Kidney epithelial cell (primary cell): ENCODE measurements at places on chromosomes 4 and X. TPM values are rescaled to one million over a fixed set of nuclear protein-coding genes. Genes with fewer than 3 reads are reported as not detected.

Gene ARHGAP24
- 6.5 and 9.6 TPM in 2 replicates for total RNA-seq

Gene SYTL5
- 0.08 TPM in 1 of 2 replicates, not detected in the other for total RNA-seq

Gene FGB
- total RNA-seq = 1.5 and 3.7 TPM in 2 replicates

Gene BMX
- not detected in 2 replicates for total RNA-seq

Gene TEX13C
- not detected in 2 replicates for total RNA-seq

Gene KLKB1
- total RNA-seq = 0.58 TPM in 1 of 2 replicates, not detected in the other

Gene CYTL1
- total RNA-seq = 8.2 and 9.4 TPM in 2 replicates

Gene FHDC1
- 3.1 and 3.7 TPM in 2 replicates for total RNA-seq

Gene ARX
- not detected in 2 replicates for total RNA-seq

Gene MAP7D2
- 2.0 and 2.1 TPM in 2 replicates for total RNA-seq

Gene UNC5C
- total RNA-seq = 2.6 and 2.8 TPM in 2 replicates

DNA sequence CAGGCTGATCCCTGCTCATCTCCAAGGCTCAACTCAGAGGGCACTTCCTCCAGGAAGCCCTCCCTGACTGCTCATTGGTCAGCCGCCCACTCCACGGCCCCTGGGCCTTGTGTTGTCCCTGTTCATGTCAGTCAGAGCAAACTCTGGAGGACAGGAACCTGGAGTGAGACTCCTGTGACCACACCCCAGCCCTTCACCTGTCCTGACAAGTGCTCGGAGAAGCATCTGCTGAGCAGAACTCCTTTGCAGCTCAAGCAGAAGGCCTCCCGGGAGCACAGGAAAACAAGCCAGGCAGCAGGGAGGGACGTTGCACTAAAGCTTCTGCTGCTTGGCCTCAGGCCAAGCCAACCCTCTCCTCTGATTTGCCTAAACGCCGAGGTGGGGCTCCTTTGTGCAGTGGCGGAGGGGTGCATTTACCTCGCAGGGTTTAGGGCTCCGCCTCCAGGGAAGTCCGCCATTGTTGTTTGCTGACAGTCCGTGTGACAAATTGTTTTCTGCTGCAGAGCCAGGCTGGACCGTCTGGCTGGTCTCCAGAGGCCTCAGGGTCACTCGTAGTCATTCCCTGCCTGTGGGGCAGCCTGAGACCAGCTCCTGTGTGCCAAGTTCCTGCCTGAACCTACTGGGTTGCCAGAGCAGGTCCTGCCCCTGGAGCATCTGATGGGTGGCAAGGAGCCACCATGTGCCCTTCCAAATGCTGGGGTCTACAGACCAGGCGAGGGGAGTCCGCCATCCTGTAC is 61.8 kb downstream of the C4orf50 start:
- no peak for DNase-seq

DNA sequence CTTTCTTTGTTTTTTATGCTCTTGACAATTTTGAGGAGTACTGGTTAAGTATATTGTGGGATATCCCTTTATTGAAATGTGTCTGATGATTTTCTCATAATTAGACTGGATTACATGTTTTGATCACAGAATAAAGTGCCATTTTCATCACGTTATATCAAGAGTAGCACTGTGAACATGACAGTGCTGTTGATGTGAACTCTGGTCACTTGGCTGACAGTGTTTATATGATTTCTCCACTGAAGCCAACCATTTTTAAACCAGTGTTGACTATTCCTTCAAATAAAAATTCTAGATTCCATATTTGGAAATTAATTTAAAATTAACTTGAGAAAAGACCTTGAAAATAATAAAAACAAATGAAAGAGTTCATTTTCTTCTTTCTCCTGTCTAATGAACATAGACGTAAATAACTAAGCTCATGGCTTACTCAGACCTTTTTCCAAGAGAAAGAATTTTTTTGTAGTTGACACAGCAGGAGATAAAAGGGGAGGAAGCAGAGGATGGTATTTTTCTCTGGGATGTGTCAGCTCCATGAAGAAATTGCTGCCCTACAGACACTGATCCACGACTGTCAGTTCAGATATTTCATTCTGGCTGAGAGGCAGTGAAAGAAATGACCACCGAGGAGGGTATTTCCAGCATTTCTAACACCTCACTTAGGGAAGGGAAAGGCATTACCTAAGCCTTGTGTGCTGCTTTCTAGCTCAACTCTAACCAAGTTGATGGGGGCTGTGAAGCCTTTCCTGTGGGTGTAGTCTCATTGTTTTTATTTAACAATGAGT is 150.9 kb upstream of the ANK2 start:
- DNase-seq = peak; percentile 39

GRCh38 chr4:143382596-143382995 is 45.9 kb downstream of the GAB1 start:
- DNase-seq = no peak

GRCh38 chr4:177789610-177790009 is 347.4 kb upstream of the AGA start:
- DNase-seq = no peak

DNA sequence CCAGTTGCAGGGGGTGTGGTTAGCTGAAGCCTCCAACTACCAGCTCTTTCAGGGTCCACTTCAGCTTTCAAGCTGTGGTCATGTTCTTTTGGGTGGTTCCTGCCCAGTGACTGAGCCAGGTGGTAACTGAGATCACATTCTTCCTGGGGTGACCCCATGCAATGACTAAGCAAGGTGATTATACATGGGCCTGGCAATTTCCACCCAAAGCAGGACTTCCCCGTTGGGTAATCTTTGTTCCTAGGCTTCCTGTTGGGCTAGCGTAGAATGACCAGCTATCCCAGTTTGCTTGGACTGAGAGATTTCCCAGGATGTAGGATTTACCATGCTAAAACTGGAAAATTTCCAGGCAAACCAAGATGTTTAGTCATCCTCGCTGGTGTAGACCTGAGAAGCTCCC is 18.4 kb upstream of the MAGEB17 start:
- DNase-seq = peak; percentile 10

- no peak for DNase-seq
These were observed 11.0 kb downstream of the FAT1 start for GRCh38 chr4:186712690-186713089.

DNA sequence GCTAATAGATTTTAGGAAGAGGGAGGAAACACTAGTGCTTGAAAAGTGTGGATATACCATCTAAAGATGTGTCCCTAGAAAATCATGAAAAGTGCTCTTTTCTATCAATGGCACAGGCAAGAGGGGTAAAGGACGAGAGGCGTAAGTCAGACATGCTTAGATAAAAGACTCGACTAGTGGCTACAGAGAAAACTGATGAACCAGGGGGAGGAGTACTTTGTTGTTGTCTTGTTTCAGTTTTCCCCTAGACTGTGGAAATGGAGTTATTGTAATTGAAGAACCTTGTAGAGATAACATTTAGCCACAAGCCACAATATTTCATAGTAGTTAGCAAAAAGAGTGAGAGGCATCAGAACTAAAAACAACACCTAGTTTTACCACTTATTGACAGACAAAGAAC is 21.4 kb downstream of the GALNTL6 start:
- no peak for DNase-seq

DNA sequence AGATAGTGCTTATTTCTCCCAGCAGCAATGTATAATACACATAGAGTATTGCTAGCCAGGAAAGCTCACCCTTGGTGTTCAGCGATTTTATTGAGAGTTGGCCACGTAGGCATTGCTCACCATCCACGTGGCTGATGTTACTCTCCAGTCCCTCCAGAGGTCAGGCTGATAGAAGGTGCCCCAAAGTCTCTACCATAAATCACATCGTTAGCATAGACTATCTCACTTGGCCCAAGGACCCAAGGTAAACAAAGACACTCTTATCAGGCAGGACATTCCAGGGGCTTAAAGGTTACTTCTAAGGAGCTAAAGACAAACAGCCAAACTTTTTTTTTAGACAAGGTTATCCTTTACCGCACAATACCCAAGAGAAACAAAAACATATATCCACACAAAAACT is 30.3 kb upstream of the RGN start:
- no peak for DNase-seq

DNA sequence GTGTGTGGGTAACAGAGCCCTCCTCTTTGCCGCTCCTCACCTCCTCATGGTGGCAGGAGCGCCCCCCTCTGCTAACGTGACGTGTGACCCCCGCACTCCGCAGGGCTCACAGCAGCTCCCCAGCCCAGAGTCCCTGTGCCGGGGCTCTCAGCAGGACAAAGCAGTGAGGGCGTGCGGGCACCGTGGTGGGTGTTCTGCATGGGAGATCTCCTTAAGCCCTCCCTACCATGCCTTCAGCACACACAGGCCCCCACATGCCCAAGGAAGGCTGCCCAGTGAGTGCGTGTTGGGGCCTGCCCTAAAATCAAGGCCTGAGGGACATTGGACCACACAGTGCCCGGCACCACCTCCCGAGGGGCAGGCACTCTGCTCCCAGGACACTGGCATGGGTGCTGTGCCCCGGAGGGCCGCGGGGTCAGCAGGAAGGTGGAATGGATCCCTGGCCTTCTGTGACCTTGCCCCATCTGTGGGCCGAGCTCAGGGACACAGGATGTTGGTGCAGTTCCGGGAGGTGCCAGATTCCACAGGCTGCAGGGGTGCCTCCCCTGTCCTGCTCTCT is 10.1 kb downstream of the PSAPL1 start:
- DNase-seq = no peak

DNA sequence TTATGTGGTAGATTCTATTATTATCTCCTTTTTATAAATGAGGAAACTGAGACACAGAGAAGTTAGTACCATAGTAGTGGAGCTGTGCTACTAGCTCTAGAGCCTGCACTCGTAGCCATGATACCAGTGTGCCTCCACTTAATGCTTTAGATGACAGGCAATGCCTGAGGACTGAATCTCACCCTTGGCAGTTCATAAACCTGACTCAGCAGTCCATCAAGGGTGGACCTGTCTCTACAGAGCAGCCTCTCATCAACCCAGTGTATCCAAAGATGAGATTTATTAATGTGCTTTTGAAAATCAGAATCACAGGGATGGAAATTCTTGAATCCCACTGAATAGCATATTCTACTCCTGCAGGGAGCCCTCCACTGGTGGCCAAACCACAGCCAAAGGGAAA is 483.2 kb upstream of the DIPK2B start:
- no peak for DNase-seq

- DNase-seq = peak; percentile 1
These were observed 37.0 kb upstream of the ZBTB33 start for GRCh38 chrX:120213438-120214265.

- DNase-seq = no peak
These were observed 11.0 kb upstream of the FGG start for GRCh38 chr4:154623436-154623835.

DNA sequence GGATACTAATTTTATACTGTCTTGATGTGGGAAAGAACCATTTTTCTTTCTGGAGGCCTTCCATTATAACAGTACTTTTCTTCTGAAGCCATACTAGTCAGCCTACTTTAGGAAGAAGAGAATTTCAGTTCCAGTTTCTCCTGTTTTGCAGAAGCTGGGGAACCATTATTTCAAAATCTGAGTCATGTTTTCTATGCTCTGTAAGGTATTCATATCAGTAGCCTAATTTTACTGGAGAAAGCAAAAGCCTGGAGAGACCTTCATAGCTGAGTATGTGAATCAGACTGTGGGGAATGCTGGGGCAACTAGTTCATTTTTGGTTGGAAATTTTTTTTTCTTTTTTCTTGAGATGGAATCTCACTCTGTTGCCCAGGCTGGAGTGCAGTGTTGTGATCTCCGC is 22.4 kb downstream of the AFF1 start:
- no peak for DNase-seq

- no peak for DNase-seq
These were observed 22.7 kb downstream of the MAP9 start for GRCh38 chr4:155353923-155354540.

DNA sequence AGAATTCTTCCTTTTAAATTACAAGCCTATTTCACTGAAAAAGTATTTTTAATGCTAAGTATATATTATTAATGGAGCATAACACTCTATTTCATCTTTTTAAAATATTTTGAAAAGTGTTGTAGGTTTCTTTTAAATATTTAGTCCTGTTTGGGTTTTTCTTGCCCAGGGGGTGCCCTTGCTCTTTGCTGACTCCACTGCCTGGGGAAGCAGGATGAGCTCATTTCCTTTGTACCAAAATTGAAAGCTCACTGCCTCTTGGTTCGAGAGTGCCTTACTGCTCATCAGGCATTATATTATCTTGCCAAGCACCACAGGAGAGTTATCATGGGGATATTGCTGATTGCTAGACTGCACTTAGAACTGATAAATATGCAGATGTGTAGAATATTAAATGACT is 819.2 kb downstream of the PCDH18 start:
- DNase-seq = no peak

DNA sequence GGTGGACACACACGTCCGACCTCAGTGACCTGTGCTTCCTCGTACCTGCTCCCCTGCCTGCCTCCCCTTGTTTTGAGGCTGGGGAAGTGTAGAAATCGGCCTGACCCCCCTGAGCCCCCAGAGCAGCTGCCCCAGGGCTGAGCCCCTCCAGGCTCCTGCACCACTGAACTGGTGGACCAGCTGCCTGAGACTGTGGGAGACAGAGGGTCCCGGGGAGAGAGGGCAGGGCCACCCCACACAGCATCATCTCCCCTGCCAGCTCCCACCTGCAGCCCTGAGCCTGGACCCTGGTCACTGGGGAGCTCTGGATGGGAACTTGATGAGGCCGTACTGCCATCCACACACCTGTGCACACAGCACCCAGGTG is 15.0 kb upstream of the NAT8L start:
- no peak for DNase-seq

- no peak for DNase-seq
These were observed 24.0 kb downstream of the TAB3 start for GRCh38 chrX:30865015-30865414.

DNA sequence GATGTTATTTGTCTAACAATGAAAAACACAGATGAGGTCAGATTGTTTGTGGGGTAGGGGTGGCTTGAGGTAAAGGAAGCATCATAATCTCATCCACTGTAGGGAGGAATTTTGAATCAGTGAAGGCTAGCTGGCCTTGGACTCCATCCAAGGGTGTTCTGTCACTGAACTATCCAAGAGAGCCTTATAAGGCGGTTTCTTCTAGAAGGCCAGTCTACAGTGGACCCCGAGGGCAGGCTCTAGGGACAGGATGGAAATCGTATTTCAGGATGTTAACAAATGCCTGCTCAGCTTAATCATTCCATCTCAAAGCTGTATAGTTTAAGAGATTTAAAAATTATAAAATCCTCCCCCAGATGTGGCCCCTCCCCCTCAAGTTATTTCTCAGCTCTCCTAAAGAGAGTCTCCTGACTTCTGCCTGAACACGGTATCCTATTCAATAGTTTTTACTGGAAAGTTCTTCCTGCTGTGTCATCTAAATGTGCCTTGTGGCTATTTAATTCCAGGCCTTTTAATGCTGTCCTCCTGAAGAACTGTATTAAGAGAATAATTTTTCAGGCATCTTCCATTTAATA is 8.0 kb downstream of the IGFBP7 start:
- peak; percentile 71 for DNase-seq

GRCh38 chr4:39446842-39447573 is 11.7 kb downstream of the RPL9 start:
- no peak for DNase-seq
